Stimulated activated CD8-positive, alpha-beta memory T cell treated with anti-CD3 and anti-CD28 coated beads, Interleukin-4, amount 100 ng/mL, for 48 hours (primary cell): ENCODE measurements at places on chromosomes 2 and 18.

GRCh38 chr2:20487392-20488174 lies 40.7 kb downstream of the RHOB start:
- no peak for DNase-seq

DNA sequence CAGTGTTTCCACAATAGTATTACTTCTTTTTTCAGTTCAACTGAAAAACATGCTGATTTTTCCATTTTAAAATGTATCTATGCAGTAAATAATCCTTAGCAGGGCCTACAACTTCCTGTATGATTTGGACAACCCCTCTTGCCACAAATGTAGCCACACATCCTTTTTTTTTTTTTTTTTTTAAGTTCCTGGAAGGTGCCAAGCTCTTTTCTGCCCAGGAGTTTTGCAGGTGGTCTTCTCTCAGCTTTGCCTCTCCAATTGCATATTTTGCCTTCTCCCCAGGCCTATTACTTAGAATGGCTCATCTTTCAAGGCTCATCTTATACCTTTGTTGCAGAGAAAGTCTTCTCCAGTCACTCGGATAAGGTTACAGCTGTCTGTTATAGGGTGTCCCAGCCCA lies 11.6 kb downstream of the KLHL14 start:
- no peak for DNase-seq

- DNase-seq: no peak
These were observed 36.8 kb downstream of the KCNIP3 start for GRCh38 chr2:95333888-95334338.

DNA sequence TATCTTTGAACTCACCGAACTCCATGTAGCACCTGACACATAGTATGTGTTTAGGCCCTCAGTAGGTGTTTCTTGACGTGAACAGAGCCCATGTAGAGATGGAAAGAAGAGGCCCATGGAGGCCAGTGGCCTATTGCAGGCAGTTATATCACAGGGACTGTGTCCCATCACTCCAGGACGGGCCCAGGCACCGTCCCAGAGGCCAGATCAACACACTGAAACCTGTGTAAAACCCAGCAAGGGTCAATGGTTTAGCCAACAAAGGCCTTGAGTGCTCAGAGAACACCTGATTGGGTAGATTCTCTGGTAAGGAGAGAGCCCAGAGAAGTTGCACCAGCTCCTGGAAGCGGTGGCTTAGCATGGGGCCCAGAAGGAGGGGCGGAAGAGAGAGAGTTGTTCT lies 82.8 kb downstream of the INHBB start:
- no peak for DNase-seq

DNA sequence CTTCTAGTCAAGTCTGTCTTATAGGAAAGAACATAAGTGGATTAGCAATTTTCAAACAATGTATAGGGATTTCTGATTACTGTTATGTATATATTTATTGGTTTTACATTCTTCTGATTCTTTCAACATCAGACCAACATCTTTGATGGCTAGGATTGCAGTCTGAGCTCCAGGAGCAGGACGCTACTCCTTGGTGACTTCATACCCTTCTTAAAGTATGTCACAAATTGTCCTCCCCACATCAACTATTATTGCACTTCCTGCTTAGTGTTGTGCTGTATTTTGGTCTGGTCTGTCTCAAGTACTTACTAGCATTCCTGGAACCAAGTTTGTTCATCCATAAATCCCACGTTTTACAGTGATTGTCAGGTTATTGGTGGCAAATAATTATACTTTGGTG lies 49.0 kb downstream of the MAP2 start:
- DNase-seq: no peak

DNA sequence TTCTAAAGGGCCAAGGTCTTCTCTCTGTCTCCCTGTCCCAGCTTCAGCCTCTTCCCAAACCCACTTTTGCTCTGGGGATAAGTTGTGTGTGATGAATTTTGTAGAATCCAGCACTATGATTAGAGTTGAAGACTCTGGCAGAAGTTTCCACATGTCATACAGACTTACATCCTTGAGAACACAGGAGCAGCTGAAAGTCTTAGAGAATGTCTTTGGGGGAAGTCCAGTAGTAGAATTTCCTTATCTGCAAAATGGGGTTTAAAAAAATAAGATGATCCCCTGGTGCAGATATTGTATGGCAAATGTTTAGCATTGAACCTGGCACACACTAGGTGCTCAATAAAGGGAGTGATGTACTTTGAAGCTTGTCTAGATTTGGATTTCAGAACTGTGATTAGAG lies 65.2 kb downstream of the TMEM247 start:
- no peak for DNase-seq
